HCEC 1CT (cell line): ENCODE measurements at places on chromosomes 11 and 22.
A peak's percentile ranks its signal among the peaks of the same experiment; 100 is the strongest.

DNA sequence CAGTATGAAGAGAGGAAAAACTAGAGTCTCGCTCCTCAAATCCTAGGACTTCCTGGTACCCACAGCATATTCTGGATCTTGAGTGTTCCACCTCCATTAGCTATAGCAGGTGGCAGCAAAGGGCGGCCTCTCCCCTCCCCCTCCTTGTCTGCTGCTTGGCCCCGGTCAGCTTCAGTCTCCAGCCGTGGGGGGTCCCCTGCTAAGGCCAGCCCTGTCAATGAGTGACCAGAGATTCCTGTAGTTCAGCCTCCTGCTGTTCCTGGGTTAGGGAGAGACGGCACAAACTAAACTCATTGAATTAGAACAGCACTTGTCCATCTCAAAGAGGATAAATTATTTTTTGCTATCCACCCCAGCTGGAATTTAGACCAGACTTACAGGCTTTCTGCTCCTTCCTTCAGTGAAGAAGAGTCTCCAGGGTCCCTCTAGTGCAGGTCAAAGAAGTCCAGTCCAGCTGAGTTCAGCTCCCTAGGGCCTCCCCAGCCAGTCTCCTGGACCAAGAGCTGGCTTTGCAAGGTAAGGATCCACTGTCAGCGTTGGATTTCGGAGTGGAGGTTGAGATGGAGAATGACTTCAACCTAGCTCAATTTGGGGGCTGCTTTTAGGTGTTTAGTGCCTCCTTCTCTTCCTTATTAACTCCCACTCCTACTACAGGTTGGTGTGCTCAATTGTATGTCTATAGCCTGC is 1.1 kb upstream of the PHLDB1 start:
- no peak for DNase-seq

GRCh38 chr11:106077609-106078455 is at the start of gene AASDHPPT:
Gene AASDHPPT (plus strand): TSS chr11:106077662. CDS start chr11:106077711, 49 bp downstream.
- peak; percentile 47 for DNase-seq

GRCh38 chr11:2202071-2202899 is 30.7 kb upstream of the TH start:
- DNase-seq: no peak

- DNase-seq: no peak
Observed at GRCh38 chr11:74693531-74693930, 37.7 kb downstream of the CHRDL2 start.

DNA sequence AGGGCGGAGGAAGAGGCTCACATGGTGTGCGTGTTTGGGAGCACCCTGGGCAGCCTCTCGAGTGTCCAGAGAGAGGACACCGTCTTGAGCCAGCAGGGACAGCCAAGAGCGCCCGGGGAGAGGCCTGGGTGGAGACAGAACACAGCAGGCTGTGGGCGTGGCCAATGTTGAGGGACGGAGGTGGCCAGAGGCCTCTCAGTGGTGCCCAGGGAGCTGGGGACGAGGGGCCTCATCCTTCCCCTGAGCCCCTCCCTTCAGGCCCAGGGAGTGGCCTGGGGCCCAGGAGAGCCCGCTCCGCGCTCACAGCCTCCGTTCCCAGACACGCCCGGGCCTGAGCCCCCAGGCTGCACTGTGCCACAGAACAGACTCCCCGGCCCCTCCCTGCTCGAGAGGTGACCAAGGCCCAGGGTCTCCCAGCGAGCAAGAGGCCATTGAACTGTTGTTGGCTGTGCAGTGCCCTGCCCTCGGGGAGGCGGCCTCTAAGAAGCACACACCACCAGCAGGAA is 48.4 kb downstream of the CDKN1C start:
- DNase-seq: peak; percentile 44

DNA sequence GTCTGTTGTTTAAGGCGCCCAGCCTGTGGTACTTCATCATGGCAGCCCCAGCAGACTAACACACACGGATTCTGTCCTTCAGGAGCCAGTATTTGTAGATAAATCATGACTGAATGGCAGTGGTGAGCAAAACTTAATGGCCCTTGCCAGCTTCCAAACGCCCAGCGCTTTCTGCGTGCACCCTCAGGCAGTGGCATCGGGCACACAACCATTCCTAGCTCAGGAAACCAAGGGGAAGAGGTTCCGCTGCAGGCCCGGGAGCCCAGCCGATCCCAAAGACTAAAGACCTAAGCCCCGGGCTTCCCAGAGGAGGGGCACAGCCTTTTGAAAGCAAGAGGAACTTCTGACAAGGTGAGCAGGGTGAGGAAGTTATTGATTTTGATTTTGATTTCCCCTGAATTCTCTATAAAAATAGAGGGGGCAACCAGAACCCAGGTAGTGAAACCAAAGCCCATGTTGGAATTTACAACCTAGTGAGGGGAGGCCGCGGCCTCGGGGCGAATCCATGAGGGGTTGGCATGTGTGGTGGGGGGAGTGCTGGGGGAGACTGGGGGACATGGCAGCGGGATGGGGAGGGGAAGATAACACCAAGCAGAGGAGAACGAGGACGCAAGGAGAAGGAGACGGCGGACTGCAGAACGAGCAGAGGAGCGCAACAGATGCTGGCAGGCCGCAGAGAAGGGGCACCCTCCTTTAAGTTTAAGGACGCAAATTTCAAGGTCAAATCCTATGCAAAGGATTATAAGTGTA is 79.9 kb upstream of the SEPTIN5 start:
- DNase-seq: no peak

- DNase-seq: no peak
Observed at GRCh38 chr11:79960461-79960860, 519.6 kb upstream of the TENM4 start.

DNA sequence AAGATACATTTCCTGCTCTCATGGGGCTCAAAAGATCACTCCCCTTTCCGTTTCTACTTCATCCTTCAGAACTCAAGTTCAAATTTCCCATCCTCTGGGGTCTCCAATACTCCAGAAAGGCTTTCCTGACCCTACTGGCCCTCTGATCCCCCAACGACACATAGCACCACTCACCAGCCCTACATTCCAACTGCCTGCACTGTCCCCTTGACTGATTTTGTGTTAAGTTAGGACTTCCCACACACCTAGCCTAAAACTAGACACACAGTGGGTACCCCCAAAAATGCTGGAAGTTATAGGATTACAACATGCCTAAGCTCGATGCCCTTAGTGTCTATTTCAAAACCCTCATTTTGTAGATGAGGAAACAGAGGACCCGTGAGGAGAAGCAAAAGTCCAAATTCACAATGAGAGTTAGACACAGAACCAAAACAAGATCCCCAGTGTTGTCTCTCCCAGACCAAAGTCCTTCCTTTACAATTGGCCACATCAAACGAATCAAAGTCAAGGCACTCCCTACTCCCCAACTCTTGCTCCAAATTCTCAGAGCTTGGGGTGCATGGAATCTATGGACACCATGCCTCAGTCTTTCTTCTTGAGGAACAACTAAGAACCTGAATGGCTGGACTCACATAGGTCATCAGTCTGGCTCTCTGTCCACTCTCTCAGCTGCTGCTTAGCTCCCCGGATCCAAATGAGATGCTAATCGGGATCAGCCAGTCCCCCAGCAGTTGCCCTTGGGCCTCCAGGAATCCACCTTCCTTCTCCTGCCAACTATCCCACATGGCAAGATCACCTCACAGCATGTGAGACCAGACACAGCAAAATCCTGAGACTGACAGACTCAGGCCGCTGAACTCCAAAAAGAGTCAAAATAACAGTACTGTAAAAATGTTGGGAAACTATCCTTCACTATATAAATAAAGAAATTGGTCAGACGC is 1.7 kb downstream of the CLPB start:
- no peak for DNase-seq

DNA sequence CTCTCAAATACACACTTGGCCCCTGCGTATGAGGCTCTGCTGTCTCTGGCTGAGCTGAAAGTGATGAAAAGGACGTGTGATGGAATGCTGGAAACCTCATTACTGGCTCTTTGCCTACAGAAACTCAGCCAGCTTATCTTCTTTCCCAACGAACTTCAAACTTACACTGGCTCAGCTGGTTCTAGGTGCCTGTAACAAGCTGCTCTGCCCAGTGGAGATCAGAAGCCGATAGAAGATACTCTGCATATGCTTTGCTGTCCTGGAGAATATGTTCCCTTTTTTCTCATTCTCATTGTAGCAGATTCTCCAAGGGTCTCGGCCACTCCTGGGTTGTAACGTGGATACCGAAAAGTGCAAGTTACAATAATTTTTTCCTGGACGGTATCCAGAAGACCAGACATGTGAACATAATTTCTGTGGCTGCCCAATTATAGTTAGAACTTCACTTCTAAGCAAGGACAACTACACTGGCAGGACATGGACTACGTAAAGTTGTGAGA is 405.3 kb upstream of the CCDC90B start:
- DNase-seq: no peak
